ENCODE measurements at places on chromosomes 7 and 10. TPM values are rescaled to one million over a fixed set of nuclear protein-coding genes. Genes with fewer than 3 reads are reported as not detected.

The UBE2H gene
- total RNA-seq = 130 TPM

The FAM25G gene
- total RNA-seq = not detected

The ZNF727 gene
- total RNA-seq = not detected

The ZNF467 gene
- total RNA-seq = 3.2 TPM

The CTAGE4 gene
- total RNA-seq = 26.0 TPM

The TMEM26 gene
- total RNA-seq = not detected

The CALHM2 gene
- 4.2 TPM for total RNA-seq

The CRYGN gene
- total RNA-seq = not detected

The OR6B1 gene
- not detected for total RNA-seq

The CTTNBP2 gene
- 0.17 TPM for total RNA-seq

The LRRC61 gene
- total RNA-seq = 8.4 TPM

The TMUB1 gene
- total RNA-seq = 30.1 TPM

The SUV39H2 gene
- 16.0 TPM for total RNA-seq

The NME8 gene
- total RNA-seq = 1.5 TPM

The HOXA9 gene
- 6.9 TPM for total RNA-seq

The NUDT13 gene
- total RNA-seq = 1.8 TPM

The WIPF3 gene
- not detected for total RNA-seq

The TMEM196 gene
- not detected for total RNA-seq
